ENCODE measurements at places on chromosomes 13 and 19.

DNA sequence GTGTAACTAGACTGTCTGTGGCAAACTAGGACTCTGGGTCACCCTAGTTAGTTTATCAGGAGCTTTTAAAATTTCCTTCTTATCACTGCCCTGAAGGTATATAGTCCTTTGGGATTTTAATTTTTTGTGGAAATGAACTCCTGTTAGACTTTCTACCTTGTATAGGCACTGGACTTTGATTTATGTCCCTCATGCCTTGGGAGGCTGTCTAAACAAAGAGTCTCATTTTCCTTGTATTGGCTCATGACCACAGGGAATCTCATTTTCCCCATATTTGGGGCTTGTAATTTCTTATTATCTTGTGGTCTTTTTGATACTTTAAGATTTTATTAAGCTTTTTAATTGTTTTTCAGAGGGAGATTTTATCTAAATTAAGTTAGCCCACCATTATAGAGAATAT is 21.4 kb downstream of the KCTD4 start:
- DNase-seq, result no peak

DNA sequence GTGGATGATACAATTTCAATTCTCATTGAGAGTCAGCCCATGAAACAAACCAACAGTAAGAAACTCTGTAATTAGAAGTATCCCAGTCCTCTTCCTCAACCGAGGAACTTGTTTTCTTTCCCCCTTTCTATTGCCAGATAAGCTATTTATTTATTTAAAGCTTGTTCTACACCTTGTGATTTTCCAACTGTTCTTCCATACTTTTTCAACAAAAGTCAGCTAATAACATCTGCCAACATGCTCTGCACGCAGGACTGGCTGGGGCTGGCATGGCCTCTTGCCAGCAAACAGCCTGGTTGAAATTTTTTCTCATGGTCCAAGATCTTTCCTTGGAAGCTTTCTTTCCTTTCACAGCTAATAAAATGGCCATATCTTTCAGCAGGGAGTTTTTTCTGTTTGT is 2.9 kb upstream of the IRS2 start:
- DNase-seq, result no peak

DNA sequence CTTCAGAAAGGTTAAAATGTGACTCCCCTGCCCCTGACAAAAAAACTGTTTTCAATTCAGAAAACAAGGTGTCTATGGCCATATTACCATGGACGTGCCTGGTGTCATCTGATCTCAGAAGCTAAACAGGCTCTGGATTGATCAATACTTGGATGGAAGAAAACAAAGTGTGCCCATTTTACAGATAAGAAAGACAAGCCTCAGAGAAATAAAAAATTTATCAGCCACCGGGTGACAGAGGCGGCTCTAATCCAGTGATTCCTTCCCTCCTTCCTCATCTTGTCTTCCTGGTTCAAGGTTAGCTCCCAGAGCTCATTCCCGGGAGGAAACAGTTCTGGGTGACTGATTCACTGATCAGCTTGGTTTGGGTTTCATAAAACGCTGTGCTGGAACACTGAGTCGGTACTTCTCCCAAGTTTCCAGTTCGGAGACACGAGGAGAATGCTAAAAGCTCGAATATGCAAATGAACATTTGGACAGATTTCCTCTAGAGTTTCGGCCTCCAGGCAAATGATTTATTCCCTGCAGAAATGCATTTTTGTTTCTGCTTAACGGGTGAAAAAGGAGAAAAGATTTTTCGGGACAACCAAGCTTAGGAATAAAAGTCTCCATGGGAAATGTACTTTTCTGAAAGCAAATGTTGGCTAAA is 211.2 kb downstream of the UQCRFS1 start:
- DNase-seq, result no peak

- no peak for DNase-seq
These were observed 26.3 kb downstream of the ARID3A start for GRCh38 chr19:952049-952679.

DNA sequence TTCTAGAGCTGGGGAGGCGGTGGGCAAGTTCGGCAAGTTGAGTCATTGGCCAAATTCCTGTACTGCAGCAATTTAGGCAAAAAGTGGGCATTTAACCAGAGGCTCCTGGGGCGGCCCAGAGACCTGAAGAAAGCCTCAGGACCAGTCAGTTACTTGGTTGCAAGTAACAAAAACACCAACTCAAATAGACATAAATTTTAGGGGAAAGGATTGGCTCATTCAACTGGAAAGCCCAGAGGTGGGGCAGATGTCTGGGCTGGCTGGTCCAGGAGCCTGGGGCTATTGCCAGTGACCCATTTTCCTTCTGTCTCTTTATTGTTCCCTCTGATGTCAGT is 97.1 kb downstream of the SIPA1L3 start:
- DNase-seq, result no peak

DNA sequence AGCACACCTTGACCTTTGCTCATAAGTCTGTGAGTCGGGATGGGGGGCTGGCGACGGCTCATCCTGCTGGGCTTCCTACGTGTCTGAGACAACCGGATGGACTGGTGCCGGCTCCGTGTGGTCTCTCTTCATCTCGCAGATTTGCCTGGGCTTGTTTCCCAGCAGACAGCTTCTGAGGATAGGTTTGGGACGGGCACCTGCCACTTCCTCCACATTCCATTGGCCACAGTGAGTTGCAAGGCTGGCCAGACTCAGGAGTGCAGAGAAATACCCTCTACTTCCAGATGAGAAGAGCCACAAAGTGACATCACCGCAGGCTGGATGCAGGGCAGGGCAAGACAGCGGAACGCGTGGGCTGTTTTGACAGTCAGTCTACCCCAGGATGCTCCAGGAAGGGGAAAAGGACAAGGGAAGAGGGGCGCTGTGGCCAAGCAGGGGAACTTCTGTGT is 48.1 kb downstream of the IRS2 start:
- no peak for DNase-seq
